Jurkat, Clone E6-1 (cell line): ENCODE measurements at places on chromosomes 13 and 19.
A peak's percentile ranks its signal among the peaks of the same experiment; 100 is the strongest.

DNA sequence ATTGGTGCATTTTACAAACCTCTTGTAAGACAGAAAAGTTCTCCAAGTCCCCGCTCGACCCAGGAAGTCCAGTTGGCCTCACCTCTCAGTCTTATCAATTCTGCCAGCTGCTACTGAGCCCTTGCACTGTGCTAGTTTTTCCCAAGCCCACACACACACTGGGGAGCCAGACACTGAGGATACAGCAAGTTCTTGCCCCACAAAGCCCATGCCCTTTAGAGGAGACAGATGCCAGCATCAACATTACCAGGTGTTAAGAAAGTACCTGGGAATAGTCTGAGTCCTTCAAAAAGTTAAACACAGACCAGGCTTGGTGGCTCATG, 175.0 kb downstream of the PTPRS start:
- DNase-seq: no peak

DNA sequence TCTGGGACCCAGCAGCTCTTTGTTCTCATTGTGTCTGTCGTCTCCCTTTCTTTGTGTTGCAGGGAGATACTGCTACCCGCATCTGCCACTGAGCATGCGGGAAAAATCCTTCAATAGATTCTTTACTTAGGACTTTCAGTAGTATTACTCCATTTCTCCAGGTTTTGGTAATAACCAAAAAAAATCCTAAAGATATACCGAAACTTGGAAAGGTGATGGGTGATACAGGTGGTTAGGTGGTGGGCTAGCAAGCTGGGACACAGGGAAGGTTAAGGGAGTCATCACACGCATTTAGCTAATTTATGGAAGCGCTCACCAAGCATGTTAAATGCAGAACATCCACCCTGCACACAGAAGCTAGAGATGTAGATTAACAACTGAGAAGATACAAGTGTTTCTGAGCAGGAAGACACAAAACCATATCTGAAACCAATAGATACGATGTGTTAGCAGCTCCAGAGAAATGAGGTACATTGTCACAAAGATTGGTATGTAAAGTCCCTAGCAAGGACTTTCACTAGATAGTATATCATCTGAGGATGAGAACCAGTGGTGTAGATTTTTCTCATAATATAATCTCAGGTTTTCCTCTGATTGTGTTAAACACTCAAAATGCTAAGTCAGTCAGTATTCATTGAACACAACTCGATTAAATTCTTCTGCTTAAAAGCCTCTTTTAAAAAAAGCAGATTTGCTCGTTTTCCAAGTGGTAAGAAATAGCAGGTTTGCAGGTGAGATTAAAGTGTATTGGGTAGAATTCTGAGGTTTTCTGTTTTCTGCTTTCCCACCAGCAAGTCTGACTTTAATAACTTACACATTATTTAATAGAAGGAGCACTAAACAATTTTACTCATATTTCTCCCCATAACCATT, 1.2 kb upstream of the SLAIN1 start:
- DNase-seq: peak; percentile 44

DNA sequence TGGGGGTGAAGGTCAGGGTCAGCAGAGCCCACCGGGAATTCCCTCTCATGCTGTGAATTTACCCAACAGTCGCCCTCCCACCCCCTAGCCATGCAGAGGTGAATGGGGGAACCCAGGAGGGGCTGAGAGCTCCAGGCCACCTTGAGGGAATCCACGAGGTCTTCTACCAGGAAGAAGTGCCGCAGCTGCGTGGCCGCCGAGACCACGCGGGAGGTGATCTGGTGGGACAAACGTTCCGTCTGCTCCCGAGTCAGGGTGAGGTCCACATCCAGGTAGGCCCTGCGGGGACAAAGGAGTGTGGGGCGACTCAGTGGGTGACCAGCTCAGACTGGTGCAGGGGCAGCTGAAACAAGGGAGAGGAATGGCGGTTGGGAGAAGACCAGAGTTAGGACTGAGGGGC, 8.1 kb downstream of the RTN2 start:
- DNase-seq: no peak

DNA sequence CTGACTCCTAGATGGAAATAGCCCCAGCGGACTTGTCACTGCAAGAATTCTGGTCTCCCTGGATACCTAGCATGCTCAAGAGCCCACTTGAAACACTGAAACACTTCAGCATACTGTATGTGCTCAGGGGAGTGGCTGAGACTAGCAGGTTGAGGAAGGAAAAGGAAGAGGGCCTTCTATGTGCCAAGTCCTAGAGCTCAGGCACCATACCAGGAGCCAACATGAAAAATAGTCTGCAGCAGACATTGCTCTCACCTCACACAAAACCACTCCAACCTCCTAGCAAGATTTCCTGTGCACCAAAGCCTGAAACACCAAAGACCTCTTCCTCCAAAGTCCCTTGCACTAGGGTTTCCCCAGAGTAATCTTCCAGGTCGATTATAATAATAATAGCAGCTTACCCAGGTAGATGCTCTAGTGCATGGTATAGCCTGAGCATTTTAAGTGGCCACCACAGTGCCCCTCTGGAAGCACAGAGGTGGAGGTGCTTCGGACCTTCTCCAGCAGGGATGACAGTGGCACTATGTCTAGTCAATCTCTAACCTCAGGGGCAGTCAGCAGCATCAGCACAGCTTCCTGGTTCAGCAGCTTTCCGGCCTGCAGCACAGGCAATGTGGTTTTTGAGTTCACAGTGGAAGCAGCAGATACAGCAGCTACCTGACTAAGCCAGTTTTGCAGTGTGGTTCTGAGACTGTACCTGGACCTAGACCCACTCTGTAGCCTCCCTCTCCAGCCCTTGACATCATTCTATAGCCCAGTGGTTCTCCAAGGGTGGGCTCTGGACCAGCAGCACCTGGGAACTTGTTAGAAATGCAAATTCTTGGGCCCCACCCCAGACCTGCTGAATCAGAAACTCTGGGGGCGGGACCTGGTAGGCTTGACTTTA, 45.6 kb upstream of the UBE2L5 start:
- peak; percentile 90 for DNase-seq

- peak; percentile 60 for DNase-seq
Observed at GRCh38 chr13:114339857-114340534, 25.7 kb downstream of the CHAMP1 start.

DNA sequence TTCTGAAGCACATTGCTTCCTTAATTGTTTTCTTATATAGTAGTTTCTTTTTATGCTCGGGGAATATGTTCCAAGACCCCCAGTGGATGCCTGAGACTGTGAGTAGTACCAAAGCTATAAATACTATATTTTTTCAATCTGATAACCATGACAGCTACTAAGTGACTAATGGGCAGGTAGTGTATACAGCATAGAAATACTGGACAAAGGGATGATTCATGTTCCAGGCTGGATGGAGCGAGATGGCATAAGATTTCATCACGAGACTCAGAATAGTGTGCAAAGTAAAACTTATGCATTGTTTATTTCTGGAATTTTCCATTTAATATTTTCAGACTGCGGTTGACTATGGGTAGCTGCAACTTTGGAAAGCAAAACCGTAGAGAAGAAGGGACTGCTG, 47.9 kb upstream of the OLFM4 start:
- no peak for DNase-seq

- DNase-seq: no peak
Observed at GRCh38 chr13:43431290-43431716, 355.5 kb downstream of the ENOX1 start.

- DNase-seq: peak; percentile 35
Observed at GRCh38 chr19:45952686-45953505, 20.8 kb downstream of the NOVA2 start.

DNA sequence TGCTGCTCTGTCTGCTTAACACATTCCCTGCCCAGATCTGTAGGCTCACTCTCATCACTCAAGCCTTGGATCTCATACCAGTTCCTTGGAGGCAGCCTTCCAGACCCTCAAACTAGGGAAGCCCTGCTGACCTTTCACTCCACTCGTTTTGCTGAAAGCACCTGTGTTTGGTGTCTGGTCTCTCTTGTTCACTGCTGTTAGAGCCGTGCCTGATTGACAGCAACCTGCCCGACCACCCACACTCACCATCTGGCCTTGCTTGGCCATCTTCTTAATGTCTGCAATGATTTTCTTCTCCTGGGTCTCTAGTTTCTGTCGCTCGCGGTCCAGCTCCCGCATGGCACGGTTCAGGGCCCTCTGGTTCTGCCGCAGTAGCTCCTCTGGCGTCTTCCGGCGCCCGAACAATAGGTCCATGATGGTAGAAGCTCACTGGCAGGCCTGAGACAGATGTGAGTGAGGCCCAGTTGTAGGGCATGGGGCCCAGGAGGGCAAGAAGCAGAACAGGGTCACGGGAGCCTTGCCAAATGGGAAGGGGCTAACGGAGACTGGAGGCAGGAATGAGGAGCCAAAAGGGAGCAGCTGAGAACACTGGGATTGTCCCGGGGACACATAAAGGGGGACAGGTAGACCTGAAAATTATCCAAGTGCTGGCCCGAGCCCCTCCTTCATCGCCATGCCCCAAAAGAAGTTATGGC, 959 bp downstream of the CHMP2A start:
- DNase-seq: no peak

DNA sequence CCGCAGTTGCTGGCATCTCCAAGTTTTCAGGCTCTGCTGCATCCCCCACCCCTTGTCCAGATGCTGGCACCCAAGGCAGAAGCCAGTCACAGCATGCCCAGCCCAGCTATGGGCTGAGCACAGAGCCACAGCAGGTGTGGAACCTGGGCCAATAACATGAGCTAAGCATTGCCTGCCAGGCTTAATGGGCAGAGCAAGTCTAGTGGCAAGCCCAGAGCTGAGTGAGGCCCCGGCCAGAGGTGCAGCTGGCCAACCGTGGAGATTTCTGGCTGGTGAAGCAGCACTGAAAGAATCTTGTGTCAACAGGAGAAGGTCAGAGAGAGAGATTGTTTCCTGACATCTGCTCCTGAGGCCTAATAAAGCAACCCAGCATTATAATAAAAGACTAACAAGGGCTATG, 111.0 kb downstream of the B3GLCT start:
- no peak for DNase-seq

- no peak for DNase-seq
Observed at GRCh38 chr13:71316792-71317363, 550.1 kb downstream of the DACH1 start.

DNA sequence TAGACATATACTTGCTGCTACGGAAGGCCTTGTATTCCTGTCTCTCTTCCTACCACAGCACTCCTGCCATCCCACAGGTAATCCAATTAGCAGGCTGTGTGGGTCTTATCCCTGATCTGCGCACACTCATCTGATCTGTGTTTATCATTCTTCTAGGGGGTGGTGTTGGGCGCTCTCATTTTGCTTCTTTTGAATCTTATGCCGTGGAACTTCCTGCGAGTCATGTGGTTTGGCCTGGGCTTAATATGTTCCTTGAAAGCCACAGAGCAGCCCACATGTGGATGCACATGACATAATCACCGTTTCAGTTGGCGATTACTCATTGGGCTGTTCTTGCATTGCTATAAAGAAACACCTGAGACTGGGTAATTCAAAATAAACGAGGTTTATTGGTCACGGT, 7.5 kb downstream of the RASA3 start:
- peak; percentile 84 for DNase-seq

- DNase-seq: no peak
Observed at GRCh38 chr13:98528663-98529064, 48.2 kb downstream of the STK24 start.

DNA sequence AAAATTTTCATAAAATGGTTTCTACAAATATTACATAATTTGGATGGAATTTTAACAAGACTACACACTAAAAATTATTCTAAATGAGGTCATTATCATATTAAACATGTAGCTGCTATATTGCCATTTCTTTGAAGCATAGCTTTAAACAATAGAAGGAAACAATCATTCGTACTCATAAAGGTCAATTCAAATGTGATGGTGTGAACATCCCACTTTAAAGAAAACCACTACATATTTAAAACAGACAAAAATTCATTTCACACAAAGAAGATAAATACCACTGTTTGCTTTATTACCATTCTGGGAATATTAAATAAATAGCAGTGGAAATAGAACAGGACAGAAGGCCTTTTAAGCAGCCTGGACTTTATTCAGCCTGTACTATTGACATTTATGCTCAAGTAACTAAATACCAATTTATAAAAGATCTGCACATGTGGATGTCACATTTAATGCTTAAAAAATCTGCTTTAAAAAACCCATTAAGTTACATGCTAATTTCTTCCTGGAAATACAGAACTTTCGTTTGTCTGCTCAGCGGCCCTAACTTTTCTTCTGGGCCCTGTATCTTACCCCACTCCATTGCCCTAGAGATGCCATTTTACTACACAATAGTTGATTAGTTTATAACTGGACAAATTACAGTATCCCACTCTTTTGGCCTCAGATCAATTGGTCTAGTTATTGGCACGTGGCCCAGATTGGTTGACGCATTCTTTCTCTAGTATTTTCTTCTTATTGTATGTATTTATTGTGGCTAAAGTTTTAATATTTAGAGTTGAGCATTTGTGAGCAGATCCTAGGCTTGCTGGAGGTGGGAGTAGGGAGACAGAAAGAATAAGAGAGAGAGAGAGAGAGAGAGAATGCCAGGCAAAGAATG, 215.1 kb upstream of the SPRY2 start:
- no peak for DNase-seq

- DNase-seq: no peak
Observed at GRCh38 chr19:720345-721160, 11.8 kb downstream of the PALM start.

GRCh38 chr13:111658145-111659100, 338.0 kb downstream of the TEX29 start:
- no peak for DNase-seq

DNA sequence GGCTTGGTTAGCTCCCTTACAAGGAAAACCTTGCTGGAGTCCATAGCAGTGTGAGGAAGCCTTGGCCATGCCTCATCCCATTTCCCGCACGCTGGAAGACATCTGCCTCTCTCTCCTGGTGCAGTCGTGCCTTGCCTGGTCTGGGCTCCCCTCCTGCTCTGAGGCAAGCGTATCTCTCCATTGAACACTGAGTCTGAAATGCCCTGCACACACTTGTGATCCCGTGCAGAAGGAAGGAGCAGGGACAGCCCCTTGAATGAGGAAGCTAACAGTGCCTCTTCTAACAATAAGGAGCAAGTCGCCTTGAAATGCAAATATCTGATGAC, 407 bp upstream of the ZNF440 start:
- no peak for DNase-seq

DNA sequence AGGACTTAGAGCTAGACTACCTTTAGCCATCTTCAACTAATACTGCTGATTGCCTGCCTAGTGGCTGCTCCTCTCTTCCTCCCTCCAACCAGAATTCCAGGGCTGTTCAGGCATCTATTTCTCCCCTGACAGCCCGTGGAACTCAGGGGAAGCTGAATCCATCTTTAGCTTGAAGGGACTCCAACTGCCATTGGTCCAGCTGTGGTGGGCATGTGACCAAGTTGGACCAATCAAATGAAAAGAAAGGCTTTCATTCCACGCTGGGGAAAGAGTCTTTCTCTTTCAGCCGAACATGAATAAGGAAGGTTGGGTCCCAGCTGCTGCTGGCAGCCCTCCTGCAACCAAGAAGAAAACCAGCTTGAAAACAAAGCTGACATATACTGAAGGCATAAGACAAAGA, 168.5 kb upstream of the OBI1 start:
- DNase-seq: no peak

DNA sequence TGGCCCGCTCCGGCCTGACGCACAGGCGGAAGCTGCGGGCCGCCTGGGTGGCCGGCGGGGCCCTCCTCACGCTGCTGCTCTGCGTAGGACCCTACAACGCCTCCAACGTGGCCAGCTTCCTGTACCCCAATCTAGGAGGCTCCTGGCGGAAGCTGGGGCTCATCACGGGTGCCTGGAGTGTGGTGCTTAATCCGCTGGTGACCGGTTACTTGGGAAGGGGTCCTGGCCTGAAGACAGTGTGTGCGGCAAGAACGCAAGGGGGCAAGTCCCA, 4.4 kb downstream of the FFAR1 start:
- no peak for DNase-seq
